Stimulated activated naive B cell treated with anti-CD40 and anti-IgM and Interleukin-4, amounts not matched to agents 10 μg/mL and 1 μg/mL and 100 μg/mL, for 72 hours (primary cell): ENCODE measurements at places on chromosomes 16 and 17.

DNA sequence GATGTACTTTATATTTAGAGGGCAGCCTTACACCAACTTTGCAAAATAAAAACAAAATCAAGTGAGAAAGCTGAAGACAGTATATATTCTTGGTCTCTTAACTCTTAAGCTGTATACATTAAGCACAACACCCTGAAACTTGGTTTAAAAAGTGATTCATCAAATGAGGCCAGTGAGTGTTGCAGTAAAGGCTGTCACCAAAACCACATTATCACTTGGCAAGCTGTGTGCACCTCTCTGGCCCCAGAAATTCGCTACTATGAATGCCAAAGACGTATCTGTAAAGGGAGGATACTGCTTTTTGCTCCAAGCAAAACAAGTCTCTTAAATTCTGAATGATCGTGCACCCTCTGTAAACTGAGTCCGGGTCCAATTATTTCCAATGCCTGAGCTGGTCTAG lies 163.9 kb downstream of the ZFHX3 start:
- H3K27me3 ChIP-seq = no peaks in the 10 kb centered on the region
- DNase-seq = no peak
- H3K27ac ChIP-seq = no peak overlapping the region
- no peak overlapping the region for H3K4me3 ChIP-seq
- peaks cover 19% of the 10 kb centered on the region for H3K36me3 ChIP-seq

- no peaks in the 10 kb centered on the region for H3K27me3 ChIP-seq
- no peak for DNase-seq
- peaks cover 86% of the 10 kb centered on the region for H3K4me1 ChIP-seq
- H3K4me3 ChIP-seq = peak overlapping the region; percentile 57
These were observed 4.5 kb downstream of the PRKCB start for GRCh38 chr16:23840310-23840709.

DNA sequence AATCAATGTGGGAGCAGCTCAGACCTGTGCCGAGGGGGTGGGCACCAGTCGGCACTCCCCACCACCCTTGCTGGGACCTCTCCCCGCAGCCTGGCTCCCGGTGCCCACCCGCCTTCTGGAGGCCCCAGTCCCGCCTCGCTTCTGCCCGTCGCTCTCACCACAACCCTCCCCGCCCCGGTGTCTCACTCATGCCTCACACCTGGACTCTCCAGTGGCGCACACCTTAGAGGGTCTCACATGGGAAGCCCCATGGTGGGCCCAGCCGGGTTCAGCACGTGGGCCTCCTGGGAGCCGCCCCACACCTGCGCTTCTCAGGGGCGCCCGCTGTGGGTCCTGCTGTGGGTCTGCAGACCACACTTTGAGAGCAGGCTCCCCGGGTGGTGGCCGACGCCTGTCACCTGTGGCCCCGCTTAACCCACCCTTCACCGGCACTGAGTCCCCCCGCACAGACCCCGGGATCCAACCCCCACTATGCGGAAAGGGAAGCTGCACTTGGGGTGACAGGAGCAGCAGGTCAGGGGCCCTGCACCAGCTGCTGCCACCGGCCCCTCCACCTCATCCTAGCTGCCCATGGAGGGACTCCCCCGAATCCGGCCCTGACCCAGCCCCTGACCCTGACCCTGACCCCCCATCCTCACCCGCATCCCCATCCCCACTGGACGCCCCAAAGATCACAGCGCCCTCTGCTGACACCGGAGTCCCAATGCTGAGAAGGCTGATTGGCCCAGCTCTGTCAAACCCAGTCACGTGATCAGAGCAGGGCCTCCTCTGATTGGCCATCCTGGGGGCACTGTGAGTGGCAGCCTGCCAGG lies 27.4 kb upstream of the SLC38A10 start:
- H3K4me3 ChIP-seq = no peak overlapping the region
- no peaks in the 10 kb centered on the region for H3K4me1 ChIP-seq
- no peak overlapping the region for H3K27ac ChIP-seq
- H3K36me3 ChIP-seq = no peaks in the 10 kb centered on the region

DNA sequence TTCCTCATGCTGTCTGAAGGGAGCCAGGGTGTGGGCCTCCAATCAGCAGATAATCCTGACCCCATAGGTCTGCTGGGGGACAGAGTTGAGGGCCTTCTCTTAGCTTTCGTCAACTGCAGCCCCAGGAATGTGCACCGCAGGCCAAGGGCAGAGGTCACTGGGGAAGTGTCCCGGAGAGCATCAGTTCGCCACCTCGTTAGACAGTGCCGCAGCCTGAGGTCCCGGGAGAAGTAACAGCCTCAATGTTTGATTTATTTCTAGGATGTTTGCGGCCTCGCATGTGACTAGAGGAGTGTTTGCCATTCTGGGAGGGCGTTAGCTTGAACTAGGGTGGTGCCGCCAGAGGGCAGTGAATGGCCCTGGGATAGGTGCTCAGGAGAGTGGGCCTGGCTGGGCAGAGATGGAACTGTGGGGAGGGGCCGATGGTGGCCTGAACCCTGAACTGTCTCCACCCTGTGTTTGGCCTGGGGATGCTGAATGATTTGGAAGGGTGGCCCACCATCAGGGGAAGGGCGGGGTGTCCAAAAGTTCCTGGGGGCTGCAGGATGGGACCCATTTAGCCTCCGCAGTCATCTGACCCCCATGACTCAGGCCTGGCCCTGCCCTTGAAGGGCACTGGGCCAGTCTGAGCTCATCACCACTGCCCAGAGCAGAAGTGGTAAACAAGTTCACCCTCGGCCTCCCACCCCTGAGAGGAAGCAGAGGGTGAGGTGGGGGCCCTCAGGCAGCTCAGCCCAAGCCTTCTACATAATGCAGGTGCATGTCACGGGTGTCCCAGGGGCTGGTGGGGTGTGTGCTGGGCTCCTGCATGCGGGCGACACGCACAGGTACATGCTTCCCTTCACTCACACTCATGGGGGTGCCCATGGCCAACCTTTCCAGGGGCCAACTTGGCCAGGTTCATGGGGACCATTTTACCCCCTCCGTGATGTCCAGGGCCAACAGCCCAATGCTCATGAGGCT lies 12.4 kb upstream of the TAC4 start:
- no peak overlapping the region for H3K4me3 ChIP-seq
- no peak overlapping the region for H3K27ac ChIP-seq
- H3K27me3 ChIP-seq = peaks cover 51% of the 10 kb centered on the region
- no peak for DNase-seq

- no peak for DNase-seq
- no peaks in the 10 kb centered on the region for H3K4me1 ChIP-seq
- H3K27me3 ChIP-seq = no peaks in the 10 kb centered on the region
- H3K36me3 ChIP-seq = no peaks in the 10 kb centered on the region
- H3K27ac ChIP-seq = no peak overlapping the region
These were observed 418.1 kb upstream of the CDH5 start for GRCh38 chr16:65948361-65948760.

- H3K4me3 ChIP-seq = peak within 1 kb of the TSS; percentile 99
- DNase-seq = peak; percentile 33
- H3K4me1 ChIP-seq = peaks cover 50% of the 10 kb centered on the region
- no peaks in the 10 kb centered on the region for H3K27me3 ChIP-seq
These were observed at the start of gene EME2 for GRCh38 chr16:1772362-1772907. Gene EME2 (plus strand): TSS chr16:1772810. CDS start chr16:1773228, 418 bp downstream.

GRCh38 chr16:72940886-72941285 lies 107.0 kb downstream of the ZFHX3 start:
- peaks cover 9% of the 10 kb centered on the region for H3K36me3 ChIP-seq
- no peaks in the 10 kb centered on the region for H3K27me3 ChIP-seq
- no peak for DNase-seq
- no peak overlapping the region for H3K4me3 ChIP-seq
- H3K4me1 ChIP-seq = peaks cover 1% of the 10 kb centered on the region
- no peak overlapping the region for H3K27ac ChIP-seq

DNA sequence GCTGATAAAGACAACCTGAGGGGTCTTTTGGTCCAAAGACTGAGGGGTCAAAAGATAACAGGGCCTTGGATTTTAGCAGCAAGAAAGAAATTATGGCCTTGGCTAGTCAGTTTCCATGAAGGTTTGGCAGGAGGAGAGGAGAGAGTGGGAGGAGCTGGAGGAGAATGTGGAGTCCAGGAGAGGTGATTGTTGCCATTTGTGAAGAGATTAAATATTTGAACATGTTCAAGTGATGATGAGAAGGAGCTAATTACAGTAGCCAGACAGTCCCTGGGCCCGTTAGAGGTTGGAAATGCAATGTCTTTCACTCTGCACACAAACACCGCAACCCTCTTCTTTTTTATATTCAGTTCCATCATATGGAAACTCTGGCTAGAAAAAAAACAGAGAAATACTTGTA lies 68.6 kb downstream of the TNRC6C start:
- H3K27me3 ChIP-seq = no peaks in the 10 kb centered on the region
- no peaks in the 10 kb centered on the region for H3K4me1 ChIP-seq
- H3K27ac ChIP-seq = no peak overlapping the region
- H3K4me3 ChIP-seq = no peak overlapping the region

DNA sequence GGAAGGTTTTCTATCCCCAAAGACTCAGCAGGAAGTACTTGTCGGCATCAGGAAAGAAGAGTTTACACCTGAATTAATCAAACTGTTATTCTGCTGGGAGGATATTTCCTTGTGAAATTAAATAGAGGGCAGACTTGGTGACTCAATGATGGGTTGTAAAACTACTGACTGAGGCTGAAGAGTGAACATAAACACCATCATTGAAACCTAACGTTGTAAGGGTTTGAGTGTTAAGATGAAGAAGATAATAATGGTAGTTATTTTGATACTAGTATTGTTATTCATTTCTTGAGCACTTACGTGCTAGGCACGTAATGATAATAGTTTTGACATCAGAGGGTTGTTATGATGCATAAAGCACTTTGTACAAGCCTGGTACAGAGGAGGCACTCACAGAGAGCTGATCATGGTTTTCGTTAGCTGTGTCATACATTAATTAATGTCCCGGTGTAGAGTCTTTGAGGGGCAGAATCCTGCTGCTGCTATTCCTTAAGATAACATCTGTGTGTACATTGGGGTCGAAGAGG lies 64.2 kb upstream of the CACNG3 start:
- peaks cover 46% of the 10 kb centered on the region for H3K36me3 ChIP-seq
- no peaks in the 10 kb centered on the region for H3K27me3 ChIP-seq
- H3K27ac ChIP-seq = no peak overlapping the region
- peaks cover 6% of the 10 kb centered on the region for H3K4me1 ChIP-seq

- H3K27ac ChIP-seq = no peak overlapping the region
- peaks cover 2% of the 10 kb centered on the region for H3K4me1 ChIP-seq
- no peak for DNase-seq
- no peak overlapping the region for H3K4me3 ChIP-seq
- H3K27me3 ChIP-seq = no peaks in the 10 kb centered on the region
- H3K36me3 ChIP-seq = no peaks in the 10 kb centered on the region
These were observed 12.5 kb upstream of the RBBP6 start for GRCh38 chr16:24526701-24527495.

DNA sequence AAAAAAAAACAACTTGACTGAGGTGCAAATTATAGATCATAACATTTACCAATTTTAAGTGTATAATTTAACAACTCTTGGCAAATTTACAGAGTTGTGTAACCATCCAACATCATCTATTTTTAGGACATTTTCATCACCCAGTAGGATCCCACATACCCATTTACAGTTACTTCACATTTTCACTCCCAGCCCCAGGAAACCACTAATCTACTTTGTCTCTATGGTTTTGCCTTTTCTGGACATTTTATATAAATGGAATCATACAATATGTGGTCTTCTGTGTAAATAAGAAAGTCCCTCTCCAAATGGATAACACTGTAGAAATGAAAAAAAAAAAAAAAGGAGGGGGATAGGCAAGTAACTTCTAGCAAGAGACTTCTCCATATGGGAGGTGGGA lies 26.1 kb upstream of the XYLT1 start:
- no peaks in the 10 kb centered on the region for H3K36me3 ChIP-seq
- H3K27me3 ChIP-seq = peaks cover 3% of the 10 kb centered on the region
- no peak overlapping the region for H3K27ac ChIP-seq
- DNase-seq = no peak
- no peak overlapping the region for H3K4me3 ChIP-seq
- no peaks in the 10 kb centered on the region for H3K4me1 ChIP-seq
